Spinal cord (tissue), 10 donors: ENCODE measurements at places on chromosomes 16 and 17. TPM values are rescaled to one million over a fixed set of nuclear protein-coding genes. Genes with fewer than 3 reads are reported as not detected.
A peak's percentile ranks its signal among the peaks of the same experiment; 100 is the strongest.

CDH11 gene
- polyA plus RNA-seq = 85.0 TPM

TMC8 gene
- polyA plus RNA-seq = 5.6 TPM

DNA sequence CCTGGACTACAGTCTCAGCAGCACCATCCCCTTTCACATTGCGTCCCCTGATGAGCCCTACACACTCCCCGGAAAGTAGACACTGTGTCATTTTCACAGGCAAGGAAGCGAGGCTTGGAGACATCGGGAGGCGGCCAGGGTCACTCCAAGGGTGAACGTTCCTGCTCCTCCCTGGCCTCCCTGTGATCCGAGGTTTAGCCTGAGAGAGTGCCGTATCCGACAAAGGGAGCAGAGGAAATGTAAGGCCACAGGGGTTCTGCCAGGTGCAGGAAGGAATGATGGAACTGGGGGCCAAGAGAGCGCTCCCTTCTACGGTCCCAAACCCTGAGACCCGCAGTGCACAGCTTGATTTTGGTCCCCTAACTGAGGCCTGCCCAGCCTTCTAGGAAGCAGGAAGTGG, 8.0 kb upstream of the PIK3R6 start:
- H3K36me3 ChIP-seq = no peaks in the 10 kb centered on the region
- H3K27ac ChIP-seq = no peak overlapping the region
- peaks cover 13% of the 10 kb centered on the region for H3K4me1 ChIP-seq
- H3K27me3 ChIP-seq = peaks cover 4% of the 10 kb centered on the region

DNA sequence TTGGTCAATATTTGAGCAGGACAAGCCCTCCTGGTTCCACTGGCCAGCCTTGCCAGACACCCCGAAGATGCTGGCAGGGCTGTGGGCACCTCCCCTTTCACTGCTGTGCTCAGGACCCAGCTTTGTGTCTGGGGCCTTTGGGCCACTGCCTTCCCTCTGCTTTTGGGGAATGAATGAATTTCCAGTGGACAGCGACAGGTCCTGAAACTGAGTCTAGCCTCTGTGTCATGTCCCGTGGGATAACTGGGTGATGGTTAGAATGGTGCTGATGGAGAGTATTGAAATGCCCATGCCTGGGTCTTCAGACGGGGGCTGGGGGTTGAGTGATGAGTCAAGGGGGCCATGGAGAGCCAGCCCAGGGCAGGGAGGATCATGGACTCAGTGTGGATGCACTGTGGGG, 135.8 kb downstream of the FOXL1 start:
- no peak for DNase-seq
- H3K4me1 ChIP-seq = peaks cover 14% of the 10 kb centered on the region
- H3K4me3 ChIP-seq = no peak overlapping the region
- H3K27ac ChIP-seq = no peak overlapping the region
- peaks cover 4% of the 10 kb centered on the region for H3K27me3 ChIP-seq

- peak; percentile 34 for DNase-seq
- peak overlapping the region; percentile 99 for H3K4me3 ChIP-seq
- peak overlapping the region; percentile 98 for H3K27ac ChIP-seq
- H3K36me3 ChIP-seq = peaks cover 3% of the 10 kb centered on the region
Observed at GRCh38 chr17:60524463-60525327, 1.3 kb downstream of the APPBP2 start.
